NCI-H1105 (cell line): ENCODE measurements at places on chromosomes 1 and 21.

GRCh38 chr1:163295949-163296348 is 25.8 kb upstream of the NUF2 start:
- no peak for DNase-seq

GRCh38 chr21:34942911-34943310 is 106.2 kb downstream of the RUNX1 start:
- DNase-seq: no peak

- DNase-seq: no peak
Measured at GRCh38 chr1:172425339-172425738, 4.9 kb downstream of the C1orf105 start.

GRCh38 chr1:155133799-155134281 is 1.8 kb upstream of the SLC50A1 start:
- DNase-seq: no peak

DNA sequence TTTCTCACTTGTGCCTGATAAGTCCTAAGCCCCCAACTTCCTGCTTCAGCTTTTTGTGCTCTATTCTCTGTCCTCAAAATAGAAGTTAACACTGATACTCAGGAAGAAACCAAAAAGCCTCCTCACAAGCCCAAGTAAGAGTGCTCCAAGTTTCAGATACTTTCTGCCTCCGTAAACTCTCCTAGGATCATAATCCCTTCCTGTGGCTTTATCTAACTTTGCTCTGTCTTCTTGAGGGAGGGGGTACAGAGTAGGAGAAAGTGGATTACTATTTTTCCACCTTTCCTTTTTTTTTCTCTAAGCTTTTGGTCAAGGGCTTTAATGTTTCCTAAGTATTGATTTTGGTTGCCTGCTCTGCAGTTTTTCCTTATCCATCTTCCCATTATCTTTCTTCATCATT is 54.6 kb downstream of the DPH5 start:
- no peak for DNase-seq

DNA sequence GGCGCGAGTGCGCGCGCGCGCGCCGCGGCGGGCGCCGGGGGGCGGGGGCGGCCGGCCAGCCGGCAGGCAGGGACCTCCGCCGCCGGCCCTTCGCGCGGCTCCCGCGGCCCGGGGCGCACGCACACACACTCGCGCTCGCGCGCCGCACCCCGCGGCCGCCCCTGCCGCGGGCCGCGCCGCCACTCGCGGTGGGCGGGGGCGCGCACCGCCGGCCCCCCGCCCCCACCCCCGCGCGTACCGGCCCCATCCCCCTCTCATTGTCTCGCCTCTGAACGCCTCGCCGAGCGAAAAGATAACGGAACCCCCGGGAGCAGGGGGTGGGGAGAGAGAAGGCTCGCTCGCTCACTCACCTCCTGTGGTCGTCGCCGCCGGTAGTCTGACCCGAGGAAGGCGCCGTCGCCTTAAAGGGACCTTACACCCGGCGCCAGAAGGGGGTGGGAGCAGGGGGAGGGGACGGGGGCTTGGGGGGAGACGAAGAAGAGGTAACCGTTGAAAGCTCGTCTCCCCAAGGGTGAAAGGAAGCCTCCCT is 428 bp downstream of the POGZ start:
- peak; percentile 61 for DNase-seq

DNA sequence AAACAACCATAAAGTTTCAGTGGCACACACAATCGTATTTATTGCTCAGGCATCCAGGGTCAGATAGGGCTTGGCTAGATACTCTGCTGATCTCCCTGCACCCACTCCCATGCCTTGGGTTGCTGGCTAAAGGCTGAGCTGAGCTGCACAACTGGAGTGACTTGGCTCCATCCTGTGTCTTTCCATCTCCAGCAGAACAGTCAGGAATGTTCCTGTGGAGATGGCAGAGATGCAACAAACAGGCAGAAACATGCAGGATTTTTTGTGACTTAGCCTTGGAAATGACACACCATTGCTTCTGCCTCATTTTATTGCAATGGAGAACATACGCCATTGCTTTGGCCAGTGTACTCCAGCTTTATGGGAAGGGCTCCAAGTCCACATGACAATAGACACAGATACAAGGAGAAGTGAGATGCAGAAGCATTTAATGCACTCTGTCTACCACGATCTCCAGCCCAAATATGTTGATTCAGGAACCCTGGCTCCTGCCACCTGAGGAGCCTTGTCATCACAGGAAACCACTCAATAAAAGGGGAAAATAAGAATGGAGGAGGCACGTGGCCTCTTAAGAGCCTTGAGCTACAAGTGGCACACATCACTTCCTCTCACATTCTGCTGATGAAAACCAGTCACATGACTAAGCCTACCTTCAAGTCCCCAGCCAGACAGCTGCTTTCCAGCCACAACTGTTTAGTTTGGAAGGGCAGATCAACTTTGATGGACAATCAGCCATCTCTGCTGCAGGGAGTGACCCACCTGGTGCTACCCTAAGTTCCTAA is 10.1 kb upstream of the GUCA2B start:
- peak; percentile 22 for DNase-seq

DNA sequence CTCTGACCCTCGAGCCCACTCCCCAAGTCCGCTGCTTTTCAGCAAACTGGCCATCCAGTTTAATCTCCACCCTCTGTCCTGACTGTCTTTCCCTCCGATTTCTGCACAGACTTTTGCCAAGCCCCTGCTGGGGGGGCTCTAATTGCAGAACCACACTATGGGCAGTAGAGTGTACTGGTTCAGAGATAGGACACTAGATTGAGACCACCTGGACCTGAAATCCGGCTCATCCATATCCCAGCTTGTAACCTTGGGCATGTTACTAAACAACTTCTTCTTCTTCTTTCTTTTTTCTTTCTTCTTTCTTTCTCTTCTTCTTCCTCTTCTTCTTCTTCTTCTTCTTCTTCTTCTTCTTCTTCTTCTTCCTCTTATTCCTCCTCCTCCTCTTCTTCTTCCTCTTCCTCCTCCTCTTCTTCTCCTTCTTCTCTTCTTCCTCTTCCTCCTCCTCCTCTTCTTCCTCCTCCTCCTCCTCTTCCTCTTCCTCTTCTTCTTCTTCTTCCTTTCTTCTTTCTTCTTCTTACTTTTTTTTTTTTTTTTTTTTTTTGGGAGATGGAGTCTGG is 7.7 kb downstream of the LRRC71 start:
- no peak for DNase-seq

DNA sequence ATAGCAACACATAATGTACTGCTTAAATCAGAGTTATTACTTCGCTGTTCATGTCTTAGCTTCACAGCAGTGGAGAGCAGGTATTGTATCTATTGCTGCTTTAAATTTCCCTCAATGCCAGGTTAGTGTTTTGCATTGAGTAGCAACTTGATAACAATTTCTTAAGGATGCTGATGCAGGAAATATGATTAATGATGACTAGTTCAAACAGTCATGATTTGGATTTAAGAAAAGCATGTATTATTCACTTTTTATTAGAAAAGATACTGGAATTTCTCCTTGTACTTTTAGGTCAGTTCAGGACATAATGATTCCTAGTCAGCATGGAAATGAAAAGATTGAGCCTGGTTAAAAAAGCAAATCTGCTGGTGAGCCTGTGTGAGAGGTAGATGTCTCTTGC is 67.2 kb upstream of the ARHGAP29 start:
- DNase-seq: no peak

- no peak for DNase-seq
Measured at GRCh38 chr1:64173336-64173940, 30.0 kb upstream of the UBE2U start.

DNA sequence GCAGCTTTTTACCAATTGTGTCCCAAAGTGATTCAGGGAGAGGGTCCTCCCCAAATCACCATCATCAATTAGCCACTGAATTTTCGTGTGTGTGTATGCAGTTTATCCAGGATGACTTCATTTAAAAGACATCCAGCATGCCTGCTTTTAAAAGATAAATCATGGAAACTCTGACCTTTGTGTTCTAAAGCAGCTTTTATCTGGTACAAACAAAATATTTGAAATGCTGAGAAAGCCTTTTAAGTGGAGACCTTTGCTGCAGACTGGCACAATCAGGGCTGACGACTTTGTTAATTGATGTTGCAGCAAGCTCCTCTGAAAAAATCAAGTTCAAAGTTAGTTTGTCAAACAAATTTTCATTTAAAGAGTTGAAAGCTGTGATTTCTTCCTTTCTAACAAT is 104.7 kb downstream of the PCP4 start:
- no peak for DNase-seq

DNA sequence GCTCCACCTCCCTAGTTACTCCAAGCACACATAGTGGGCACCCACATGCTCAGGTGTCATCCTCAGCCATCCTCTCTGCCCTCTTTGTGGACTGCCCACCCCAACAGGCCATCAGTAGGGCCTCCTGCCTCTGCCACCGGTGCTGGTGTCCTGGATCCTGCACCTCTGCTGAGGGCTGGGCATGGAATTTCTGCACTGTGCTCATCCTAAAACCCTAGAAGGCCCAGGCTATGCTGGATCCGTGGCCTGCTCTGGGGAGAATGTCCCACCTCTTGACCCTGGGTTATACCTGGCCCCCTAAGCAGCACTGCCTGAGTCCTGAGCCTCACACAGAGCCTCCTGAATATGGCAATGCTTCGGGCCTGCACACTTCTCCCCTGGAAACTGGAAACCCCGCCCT is 318.3 kb downstream of the MATN1 start:
- no peak for DNase-seq

- peak; percentile 34 for DNase-seq
Measured at GRCh38 chr1:116940814-116941599, 31.3 kb downstream of the PTGFRN start.

DNA sequence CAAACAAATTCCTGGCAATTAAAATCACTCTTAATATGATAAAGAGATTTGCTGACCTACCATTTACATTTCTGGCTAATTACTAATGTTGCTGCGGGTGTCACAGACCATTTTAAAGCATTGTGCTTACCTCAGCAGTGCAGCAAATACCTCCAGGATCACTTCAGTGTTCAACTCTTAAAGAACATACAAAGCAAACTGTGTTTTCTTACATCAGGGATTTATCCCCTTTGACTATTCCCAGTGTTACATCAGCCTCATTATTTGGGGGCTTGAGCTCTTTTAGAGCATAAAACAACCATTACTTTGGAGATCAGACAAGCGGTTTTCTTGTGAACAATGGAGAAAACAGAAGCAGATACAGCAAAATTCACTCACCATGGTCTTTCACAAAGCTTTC is 185.4 kb downstream of the LYPLAL1 start:
- DNase-seq: no peak

- DNase-seq: no peak
Measured at GRCh38 chr1:81597720-81598426, 202.9 kb upstream of the ADGRL2 start.

DNA sequence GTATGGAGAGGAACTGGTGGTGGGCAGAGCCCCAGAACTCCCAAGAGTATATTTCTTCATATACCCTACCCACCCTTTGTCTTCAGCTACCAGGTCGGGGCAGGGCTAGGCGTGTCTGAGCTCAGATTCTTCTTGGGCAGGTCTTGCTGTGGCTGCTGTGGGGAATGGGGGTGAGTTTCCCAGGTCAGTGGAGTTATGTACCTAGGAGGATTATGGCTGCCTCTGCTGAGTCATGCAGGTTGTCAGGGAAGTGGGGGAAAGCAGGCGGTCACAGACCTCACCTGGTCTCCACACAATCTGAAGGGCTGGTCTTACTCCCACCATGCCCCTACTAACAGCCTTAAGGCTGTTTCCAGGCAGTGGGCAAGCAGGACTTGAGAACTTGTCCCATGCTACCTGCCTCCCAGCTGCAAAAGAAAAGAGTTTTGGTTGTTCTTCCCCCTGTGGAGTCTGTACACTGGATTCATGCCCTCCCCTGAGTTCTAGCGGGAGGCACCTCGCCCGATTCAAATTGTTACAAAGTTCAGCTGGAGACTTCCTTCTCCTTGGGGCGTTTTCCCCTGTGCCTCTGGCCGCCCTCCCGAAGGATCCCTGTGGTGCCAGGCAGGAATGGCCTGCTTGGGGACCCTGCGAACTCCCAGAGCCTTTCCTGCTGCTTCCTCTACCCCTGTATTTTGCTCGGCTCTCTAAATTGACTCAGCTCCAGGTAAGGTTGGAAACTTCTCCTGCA is 58.6 kb downstream of the NPHS2 start:
- DNase-seq: no peak

DNA sequence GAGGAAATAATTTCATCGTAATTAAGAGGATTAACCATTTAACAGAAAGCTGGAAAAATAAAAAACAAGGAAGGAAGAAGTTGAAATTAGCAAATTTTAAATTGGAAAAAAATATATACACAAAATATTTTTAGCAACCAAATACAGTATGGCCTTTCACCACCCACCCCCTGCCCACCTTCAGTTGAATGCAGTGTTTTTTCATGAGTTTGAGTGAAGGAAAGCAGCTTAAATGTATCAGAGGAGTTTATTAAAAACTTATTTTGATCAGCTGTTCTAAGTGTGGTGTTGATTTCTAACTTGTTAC is 249.2 kb downstream of the DNM3 start:
- DNase-seq: no peak

DNA sequence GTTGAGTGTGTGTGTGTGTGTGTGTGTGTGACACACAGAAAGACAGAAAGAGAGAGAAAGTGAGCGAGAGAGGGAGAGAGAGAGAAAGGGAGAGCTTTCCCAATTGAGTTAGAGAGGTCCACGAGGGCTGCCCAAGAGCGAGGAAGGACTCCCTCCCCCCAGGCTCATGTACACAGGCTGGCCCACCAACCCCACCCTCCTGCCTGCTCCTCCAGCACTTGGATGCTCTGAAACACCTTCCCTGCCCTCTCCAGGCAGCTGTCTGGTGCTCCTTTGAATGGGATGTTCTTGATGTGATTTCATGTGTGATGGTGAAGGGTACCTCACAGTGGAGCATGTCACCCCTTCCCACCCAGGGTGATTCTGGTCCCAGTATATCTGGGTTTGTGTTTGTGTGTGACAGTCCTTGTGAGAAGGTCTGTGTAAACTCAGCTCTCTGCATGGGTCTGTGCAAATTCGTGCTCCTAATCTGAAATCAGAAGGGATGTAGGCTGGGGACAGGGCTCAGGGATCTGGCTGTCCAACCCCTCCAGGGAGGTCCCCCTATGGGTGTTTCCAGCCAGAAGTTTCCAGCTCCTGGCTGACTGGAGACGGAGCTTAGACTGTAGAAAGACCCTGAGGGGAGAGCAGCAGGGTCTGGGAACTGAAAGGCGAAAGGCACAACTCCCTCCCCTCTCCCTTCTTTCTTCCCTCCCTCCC is 6.8 kb upstream of the PEAR1 start:
- DNase-seq: no peak

DNA sequence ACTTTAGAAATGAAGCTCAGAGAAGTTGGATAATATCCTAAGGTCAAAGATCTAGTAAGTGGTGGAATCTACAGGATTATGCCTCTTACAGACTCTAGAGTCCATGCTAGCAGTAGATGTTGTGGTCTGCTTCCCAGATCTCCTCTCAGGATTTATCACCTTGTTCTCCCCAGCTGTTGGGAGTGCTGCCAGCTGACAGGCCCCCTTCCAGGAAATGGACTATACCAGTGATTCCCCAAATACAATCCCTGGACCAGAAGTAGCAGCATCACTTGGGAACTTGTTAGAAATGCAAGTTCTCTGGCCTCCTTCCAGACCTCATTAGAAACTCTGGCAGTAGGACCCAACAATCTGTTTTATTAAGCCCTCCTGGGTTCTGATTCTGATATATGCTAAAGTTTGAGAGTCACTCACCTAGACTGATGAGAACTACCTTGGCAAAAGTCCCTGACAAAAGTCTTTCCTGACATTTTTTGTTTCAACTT is 24.5 kb upstream of the NTNG1 start:
- DNase-seq: no peak

- DNase-seq: no peak
Measured at GRCh38 chr1:97254731-97255463, 533.3 kb downstream of the PTBP2 start.
